Activated T-cell treated with anti-CD3 and anti-CD28 coated beads for 24 hours (primary cell): ENCODE measurements at places on chromosomes 16 and 17.

DNA sequence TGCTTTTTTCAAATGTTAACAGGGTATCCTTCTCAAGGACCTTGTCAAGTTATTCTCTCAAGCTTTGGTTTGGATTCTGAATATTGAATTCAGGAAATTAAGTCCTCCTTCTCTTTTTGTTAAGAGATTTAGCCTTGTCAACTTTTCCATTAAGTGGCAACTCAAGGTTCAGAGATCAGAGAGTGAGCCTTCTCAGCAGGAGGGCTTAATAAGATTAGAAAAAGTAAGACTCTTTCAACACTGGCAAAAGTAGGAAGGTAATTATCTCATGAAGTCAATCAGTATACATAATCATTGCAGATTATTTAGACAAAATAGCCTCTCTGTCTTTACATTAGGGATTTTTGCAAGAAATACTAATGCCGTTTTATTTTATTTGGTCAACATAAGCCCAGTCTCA is 330.7 kb downstream of the KIF2B start:
- DNase-seq: no peak

GRCh38 chr16:67917852-67918236 is 13.8 kb downstream of the CTRL start:
- DNase-seq: peak; percentile 46

GRCh38 chr16:88023786-88024185 is 72.6 kb downstream of the BANP start:
- DNase-seq: no peak

- DNase-seq: no peak
Measured at GRCh38 chr17:75346906-75347305, 57.7 kb upstream of the SLC25A19 start.

DNA sequence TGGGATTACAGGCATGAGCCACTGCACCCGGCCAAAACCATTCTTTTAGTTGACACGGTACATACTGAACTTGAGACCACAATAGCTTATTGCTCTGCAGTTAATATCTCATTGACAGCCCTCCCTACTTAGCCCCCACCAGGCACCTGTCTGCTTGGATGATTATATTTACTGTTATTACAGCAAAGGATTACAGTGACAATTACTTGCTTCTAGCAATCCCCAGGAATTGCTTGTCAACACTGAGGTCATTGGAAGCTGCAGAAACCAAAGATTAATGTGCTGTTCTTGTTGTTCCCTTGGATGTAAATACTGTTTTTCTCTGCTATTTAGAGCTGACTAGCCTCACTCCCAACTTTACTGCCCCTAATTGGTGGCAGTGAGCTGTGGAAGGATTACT is 211.2 kb downstream of the LGALS9B start:
- no peak for DNase-seq

GRCh38 chr17:9468532-9468931 is 107.1 kb downstream of the STX8 start:
- no peak for DNase-seq

DNA sequence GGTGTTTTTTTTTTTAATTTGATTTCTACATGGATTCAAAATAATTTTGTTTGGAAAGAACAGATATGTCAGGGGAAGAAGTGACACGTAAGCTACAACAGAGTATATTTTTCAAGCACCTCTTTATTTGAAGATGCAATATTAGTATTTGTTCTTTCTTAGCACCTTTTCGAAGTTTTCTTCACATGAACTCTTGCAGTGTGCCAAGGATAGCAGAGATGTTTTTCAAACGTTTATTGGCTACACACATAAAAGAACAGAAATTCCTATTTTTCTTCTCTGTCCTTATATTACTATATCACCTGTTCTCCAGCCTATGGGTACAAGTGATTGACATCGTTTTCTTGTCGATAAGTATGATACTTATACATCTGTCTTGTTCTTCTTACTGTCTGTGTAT is 192.7 kb upstream of the TBX2 start:
- DNase-seq: no peak

- DNase-seq: no peak
Measured at GRCh38 chr17:50301891-50302584, 27.8 kb downstream of the TMEM92 start.

DNA sequence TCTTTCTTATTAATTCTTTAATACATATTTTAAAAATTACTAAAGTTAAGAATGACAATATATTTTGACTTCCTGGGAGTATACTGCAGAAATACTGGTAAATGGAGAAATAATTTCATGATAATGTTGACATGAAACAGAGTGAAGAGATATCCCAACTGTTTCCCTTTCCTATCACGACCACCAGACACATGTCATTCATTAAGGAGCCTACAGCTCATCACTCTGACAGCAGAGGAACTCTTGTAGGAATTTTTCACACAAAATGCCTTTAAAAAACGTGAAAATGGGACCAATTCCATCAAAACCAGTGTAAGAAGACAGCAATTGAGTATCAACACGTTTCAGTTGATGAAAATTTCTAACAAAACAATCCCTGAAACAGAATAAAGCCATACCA is 172.9 kb upstream of the CPHXL start:
- DNase-seq: no peak

- DNase-seq: no peak
Measured at GRCh38 chr16:1164975-1165374, 12.1 kb downstream of the CACNA1H start.

- no peak for DNase-seq
Measured at GRCh38 chr16:77300256-77300655, 101.0 kb downstream of the SYCE1L start.

DNA sequence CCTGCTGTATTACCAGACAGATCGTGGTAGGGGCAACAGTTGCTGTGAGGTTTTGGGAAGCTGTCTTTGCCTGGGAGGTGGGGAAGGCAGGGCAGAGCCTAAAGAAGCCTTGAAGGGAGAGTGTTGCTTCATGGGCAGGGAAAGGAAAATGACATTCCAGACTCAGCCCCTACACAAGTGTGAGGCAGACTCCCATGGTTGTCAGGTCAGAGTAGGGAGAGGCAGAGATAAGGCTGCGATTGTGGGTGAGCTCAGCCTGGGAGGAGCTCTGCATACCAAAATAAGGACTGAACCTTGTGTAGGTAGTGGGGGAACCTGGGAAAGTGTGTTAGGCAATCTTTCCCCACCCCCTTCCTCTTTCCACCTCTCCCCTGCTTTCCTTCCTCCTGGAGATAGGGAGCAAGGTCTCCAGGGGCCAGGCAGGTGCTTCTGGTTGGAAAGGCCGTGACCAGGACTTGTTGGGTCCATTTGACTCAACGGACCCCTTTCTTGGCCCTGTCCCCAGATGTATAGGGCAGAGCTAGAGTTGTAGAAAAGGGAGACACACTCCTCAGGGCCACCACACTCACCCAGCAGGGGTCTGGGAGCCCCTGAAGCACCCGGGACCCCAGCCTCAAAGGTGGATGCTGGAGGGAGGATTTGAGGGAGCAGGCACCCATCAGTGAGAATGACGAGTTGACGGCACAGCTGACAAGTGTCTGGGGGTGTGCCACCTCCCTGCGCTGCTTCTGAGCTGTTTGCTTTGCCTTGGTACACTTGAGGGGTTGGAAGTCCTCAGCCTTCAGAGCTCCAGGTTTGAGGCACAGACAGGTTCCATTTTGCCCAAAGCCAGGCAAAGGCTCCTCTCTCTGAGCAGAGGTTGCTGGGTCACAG is 18.5 kb upstream of the TOB1 start:
- no peak for DNase-seq

GRCh38 chr17:21079196-21079595 is 36.4 kb upstream of the USP22 start:
- no peak for DNase-seq

GRCh38 chr16:88355093-88355388 is 27.7 kb upstream of the ZNF469 start:
- no peak for DNase-seq

DNA sequence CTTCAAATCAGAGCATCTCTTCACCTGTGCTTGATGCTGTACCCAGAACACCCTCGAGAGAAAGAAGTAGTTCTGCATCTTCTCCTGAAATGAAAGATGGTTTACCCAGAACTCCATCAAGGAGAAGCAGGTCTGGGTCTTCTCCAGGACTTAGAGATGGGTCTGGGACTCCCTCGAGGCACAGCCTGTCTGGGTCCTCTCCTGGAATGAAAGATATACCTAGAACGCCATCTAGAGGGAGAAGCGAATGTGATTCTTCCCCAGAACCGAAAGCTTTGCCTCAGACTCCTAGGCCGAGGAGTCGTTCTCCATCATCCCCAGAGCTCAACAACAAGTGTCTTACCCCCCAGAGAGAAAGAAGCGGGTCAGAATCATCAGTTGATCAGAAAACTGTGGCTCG is 12.3 kb downstream of the SRRM2 start:
- no peak for DNase-seq

DNA sequence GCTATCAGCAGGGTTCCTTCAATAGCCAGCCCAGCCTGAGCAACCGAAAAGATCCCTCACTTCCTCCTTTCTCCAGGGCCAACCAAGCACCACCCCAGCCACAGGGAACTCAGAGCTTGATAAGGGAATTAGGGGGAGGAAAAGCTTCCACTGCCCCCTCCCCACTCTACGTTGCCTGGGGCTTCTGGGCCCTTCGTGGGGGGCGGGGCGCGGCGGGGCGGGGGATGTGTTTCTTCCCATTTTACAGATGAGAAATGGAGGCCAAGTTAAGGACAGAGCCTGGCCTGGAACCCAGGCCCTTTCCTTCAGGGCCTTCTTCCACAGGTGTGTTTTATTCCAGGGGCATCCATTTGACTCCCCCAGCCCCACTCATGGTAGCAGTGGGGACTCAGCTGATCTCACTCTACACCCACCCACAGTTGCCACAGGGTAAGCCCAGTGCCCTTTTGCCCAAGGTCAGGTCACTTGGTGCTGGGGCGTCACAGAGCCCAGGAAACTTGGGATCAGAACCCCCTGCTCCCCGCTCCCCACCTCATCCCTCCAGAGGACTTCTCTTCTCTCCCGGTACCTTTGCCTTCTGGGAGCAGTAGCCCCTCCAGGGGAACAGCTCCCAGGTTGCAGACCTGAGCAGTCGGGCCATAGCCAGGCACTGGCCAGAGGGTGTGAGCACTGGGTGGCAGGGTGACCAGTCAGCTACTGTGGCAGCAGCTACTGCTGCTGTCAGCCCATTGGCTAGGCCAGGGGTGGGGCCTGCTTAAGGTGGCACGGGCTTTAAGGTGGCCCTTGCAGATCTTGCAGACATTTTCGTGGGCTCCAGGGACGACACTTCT is at the start of gene LDHD:
Gene LDHD (minus strand): TSS at position 700 of the 830 bp plus-strand sequence. CDS start 60 bp downstream, at position 640.
- DNase-seq: no peak
